H4 (cell line): ENCODE measurements at places on chromosomes 16 and 17. TPM values are rescaled to one million over a fixed set of nuclear protein-coding genes. Genes with fewer than 3 reads are reported as not detected.

DNA sequence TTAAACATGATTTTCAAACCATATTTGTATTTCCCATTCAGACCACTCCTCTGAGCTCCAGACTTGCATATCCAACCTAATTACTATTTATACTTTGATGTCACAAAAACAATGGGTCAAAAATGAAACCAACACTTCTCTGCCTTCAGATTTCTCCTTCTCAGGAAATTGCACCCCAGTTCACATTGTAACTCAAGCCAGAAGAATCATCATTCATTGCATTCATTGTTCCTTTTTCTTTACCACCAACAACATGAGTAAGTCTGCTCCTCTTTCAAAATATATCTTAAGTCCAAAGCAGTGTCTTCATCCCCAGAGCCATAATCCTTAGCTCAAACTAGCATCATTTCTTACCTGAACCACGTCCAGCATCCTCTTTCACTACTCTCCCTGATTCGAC, 2.6 kb upstream of the AKAP1 start:
- DNase-seq: no peak

- peak; percentile 35 for DNase-seq
These were observed at the start of gene AKTIP for GRCh38 chr16:53502331-53503269. AKTIP (minus strand) TSS chr16:53503209; CDS start chr16:53500259, 2,950 bp downstream.

DNA sequence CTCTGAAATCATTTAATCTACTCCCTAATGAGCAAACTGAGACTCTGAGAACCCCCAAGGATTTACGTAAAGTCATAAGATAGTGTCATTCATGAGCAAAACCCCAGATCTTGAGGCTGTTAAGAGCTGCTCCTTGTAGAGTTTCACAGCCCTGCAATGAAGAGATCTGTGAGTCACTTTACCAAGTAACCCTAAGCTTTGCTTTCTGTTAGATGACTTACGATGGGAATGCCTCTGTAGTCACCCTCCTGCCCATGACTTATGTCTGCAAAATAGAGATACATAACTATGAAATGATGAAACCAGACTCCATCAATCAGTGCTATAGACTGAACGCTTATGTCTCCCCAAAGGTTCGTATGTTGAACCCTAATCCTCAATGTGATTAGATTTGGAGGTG, 117.7 kb downstream of the HS3ST3A1 start:
- DNase-seq: no peak

DNA sequence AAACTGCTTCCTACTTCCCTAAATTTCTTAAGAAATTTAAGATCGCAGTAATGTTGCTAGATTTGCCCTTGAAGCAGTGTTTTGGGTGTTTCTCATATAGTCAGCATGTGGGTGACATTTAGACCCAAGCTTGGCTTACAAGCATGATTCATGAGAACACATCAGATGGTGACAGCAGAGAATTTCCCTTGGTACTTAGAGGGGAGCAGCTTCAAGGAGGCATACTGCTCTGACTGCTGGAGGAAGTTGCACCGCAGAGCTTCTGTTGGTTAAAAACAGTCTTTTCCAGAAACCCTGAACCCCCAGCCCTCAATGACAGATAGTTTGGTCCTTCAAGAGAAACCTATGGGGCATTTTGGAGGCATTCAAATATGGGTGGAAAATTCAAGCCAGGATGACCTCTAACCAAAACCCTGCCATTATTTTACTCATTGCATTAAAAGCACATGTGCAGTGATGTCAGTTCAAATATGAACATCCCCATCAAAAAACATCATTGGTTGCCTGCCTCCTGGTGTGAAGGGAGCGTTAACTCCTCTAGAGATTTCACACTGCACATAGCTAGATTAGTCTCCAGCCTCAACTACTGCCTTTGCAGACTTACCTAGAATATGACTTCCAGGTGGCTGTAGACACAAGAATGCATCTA, 201.5 kb upstream of the CACNG5 start:
- no peak for DNase-seq

DNA sequence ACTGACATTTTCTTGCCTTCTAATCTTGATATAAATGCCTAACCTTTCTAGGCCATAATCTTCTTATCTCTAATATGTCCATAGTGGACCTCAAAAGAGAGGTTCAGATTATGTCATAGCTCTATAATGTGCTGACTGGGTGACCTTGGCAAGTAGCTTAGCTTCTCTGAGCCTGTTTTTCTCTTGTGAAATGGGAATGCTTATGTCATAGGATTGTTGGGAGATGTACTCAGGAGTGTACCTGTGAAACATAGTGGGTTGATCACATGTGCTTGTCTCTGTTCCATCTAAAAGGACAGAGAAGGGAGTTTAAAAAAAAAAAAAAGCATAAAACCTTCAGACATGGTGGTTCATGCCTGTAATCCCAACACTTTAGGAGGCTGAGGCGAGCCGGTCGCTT, 2.4 kb downstream of the MED9 start:
- no peak for DNase-seq

DNA sequence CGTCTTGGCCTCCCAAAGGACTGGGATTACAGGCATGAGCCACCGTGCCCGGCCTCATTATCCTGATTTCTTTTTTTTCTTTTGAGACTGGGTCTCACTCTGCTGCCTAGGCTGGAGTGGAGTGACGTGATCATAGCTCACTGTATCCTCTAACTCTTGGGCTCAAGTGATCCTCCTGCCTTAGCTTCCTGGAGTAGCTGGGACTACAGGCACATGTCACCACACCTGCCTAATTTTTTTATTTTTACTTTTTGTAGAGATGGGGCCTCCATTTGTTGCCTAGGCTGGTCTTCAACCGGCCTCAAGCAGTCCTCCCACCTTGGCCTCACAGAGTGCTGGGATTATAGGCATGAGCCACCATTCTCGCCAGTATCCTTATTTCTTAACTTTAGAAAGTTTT, 3.5 kb downstream of the TENT4B start:
- DNase-seq: no peak

- DNase-seq: no peak
These were observed 155.1 kb upstream of the CCL2 start for GRCh38 chr17:34099859-34100515.

GRCh38 chr17:59804901-59805465, 87.8 kb downstream of the TUBD1 start:
- DNase-seq: peak; percentile 47

- no peak for DNase-seq
These were observed 388.3 kb downstream of the CA10 start for GRCh38 chr17:51770027-51770759.

DNA sequence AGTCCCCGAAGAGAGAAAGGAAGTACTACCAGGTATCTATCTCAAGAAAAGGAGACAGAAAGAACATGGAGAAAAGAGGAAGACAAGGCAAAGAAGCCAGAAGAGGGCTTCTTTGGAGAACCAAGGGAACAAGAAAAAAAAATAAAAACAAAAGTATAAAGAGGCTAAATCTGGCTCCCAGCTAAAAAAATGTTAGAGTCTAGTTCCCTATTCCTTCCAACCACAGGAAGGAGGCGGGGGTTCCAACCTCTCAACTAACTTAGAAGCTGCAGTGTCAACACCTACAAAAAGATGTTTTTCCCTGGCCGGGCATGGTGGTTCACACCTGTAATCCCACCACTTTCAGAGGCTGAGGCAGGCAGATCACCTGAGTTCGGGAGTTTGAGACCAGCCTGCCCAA, 13.4 kb downstream of the UTP6 start:
- no peak for DNase-seq

- peak; percentile 88 for DNase-seq
These were observed 6.7 kb upstream of the MT4 start for GRCh38 chr16:56558024-56558747.

DNA sequence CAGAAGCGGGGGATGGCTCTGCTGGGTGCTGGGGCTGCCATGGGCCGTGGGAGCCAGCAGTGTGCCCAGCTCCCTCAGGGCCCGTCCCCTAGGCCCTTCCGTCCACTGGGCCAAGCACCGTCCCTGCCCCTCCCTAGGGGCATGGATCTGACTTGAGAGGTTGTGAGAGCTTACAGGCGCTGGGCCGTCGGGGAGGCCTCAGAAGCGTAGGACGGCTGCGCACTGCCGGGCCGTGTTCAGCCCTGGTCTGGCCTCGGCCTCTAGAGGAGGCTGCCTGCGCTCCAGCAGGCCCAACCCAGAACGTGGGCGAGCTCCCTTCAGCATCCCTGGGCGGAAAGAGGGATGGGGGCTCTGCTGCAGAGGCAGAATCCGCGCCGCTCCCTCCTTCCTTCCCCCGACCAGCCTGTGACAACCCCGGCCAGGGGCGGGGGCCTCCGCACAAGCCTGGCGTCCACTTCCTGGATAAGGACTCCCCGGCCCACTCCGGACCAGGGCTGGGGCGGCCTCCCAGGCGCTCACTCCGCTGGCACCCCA, 685 bp upstream of the MPG start:
- DNase-seq: peak; percentile 33

DNA sequence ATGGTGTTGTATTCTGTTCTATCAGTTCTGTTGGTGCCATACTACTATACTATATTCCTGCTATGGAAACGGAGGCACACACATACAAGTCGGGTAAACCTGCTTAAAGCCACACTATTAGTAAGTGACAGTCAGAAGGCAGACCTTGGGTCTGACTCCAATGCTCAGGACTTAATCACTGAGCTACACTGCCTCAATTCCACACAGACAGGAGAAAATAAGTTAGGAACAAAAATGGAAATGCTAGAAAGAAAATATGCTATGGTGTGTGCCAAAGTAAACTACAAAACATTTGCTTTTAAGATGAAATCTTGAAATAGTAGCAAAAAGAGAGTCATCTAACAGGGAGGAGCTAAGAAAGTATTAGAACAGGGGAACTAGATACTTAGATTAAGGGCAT, 48.1 kb downstream of the MYO1D start:
- DNase-seq: no peak

GRCh38 chr17:14910916-14911315, 354.2 kb downstream of the PMP22 start:
- no peak for DNase-seq

DNA sequence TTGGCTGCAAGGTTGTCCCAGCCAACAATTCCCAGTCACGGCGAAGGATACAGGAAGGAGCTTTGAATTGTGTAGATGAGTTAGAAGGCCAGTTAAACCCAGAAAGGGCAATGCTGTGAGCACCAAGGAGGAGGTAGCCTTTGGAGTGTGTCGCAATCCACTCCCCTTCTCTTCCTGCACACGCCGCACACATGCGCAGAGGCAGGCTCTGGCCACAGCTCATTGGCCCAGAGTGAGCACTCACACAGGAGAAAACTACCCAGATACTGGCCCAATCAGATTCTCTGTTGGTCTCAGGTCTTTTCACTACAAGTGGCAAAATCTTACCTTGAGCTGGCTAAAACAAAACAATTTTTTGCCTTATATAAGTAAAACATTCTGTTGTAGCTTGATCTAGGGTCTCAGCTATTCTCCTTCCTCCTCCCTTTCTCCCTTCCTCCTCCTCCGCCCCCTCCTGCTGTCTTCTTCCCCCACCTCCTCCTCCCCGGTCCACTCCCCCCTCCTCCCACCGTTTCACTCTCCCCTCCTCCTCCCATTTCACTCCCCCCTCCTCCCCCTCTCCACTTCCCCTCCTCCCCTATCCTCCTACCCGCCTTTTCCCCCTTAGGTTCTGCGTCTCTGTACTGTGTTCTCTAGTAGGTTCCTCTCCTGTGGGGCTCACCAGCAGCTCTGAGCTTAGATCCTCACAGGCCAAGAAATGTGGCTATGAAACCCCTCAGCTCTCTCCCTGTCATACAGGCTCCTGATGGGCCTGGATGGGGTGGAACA, 344.9 kb downstream of the CPPED1 start:
- no peak for DNase-seq

DNA sequence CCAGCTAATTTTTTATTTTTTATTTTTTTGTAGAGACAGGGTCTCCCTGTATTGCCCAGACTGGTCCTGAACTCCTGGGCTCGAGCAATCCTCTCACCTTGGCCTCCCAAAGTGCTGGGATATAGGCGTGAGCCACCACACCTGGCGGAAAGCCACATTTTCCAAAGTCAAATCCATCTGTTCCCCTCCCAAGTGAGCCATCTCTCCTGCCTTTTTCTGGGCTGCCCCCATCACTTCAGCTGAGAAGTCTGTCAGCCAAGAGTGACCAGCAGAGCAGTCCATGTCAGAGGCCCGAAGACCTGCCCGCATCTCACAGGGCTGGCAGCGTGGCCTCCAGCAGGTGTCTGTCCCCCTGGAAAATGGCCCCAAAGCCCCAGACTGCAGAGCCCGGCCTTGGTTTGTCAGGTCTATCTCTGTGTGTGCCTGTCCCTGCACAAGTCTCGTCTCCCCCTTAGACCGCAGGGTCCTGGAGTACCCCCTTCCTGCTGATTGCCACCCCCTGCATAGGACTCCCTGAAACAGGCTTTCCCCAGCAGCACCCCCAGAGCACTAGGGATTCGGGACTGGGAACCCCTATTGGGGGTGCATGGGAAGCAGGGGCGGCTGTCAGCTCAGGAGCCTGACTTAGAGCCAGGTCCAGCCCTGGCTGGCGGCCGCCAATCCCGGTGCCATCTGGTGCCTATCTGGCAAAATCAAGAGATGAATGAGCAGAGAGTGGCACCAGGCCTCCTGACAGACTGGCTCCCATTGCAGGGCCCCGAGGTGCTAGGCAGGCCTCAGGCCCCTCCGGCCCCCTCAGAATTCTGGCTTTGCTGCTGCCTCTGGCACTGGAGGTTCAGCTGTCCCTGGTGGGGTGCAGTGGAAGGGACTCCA, 7.8 kb downstream of the TTYH2 start:
- no peak for DNase-seq

- no peak for DNase-seq
These were observed 20.1 kb downstream of the SLC39A11 start for GRCh38 chr17:73072219-73072962.

DNA sequence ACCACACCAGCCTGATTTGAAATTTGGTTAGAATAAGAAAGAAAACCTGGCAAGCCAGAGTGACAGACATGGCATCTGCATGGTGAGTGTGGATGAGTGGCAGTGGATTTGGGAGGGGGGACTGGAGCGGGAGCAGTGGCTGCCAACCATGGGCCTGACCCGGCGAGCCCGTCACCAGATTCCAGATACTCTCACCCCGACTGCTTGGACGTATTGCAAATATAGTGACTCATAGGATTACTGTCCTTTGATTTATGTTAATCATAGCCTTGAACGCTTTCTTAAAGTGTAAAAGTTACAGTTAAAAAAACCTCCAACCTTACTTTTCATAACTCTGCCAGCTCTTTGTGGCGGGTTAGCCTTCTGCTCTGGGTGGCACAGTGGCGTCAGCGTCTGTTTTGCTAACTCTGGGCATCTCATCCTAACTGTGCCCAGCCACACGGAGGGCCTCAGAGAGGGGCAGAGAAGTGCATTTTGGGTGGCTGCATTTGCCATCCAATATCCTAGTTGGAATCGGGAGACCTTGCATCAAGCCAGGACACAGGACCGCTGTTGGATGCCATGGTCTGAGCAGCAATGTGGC, 26.8 kb upstream of the FOXK2 start:
- peak; percentile 49 for DNase-seq

SLC13A2 gene
- not detected in 2 replicates for total RNA-seq

PRSS27 gene
- 0.02 and 0.46 TPM in 2 replicates for total RNA-seq

VTN gene
- not detected in 2 replicates for total RNA-seq

KRT32 gene
- total RNA-seq: not detected in 2 replicates

MT1M gene
- total RNA-seq: not detected in 2 replicates

CDH13 gene
- 0.51 TPM in 1 of 2 replicates, not detected in the other for total RNA-seq

JMJD8 gene
- 11.3 and 18.1 TPM in 2 replicates for total RNA-seq
